ENCODE measurements at places on chromosomes 2 and 18.

DNA sequence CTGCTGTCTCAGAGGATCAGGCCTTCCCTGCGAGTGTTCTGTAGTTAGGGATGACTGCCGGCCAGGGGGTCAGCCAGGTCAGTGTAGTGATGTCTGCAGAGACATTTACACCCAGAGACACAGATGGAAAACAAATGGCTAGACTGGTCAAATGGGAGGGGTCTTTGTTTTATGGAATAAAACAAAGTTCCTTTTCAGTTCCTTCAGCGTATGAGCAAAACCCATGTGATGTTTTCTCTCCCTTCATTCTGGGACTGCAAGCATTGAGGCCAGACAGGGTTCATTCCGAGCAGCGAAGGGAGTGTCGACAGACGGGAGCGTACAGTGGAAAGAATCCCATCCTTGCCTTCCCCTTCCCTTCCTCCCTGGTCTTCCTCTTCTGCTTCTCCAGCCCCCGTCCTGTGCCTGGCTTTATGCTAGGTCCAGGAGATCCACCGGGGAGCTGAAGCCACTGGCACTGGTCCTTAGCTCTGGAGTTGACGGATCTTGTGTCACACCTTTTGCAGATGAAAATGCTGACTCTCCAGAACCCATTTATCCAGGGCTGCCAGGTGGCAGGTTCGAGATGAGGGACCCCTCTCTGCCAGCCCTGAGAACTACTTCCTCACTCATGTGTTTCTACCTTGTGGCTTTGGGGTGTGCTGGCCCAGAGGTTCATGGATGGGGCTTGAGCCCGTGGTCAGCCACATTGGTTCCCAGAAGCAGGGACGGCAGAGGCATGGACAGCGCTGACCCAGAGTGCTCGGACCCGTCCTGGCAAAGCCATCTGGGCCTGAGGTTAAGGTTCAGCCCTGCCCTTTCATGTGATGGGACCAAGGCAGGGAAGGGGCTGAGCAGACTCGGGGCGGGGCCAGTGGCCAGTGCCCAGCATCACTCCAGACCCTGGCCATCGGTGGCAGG is 24.2 kb downstream of the ITGB1BP1 start:
- DNase-seq: no peak

DNA sequence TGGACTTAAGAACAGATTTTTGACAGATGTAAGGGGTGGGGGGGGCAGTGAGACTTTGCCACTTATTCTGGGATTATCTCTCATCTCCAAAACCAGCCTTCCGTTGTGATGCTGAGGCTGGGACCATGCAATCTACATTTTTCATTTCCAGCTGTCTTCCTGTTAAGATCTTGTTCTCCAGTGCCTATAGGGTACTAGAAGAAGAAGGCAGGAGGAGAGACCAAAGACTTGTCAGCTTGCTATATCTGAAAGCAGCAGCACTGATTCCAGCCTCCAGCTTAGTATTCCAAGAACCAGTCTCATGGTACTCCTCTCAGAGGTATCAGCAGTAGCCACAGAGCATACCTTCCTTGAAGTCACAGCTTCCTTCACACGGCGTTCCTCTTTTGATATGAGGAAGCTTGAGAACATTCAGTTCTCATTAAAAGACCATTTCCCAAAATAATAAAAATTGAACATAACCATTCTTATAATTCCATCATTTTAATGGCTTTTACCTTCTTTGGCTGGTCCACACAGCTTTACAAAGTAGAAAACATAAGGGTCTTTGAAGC is 49.8 kb downstream of the USP34 start:
- no peak for DNase-seq

DNA sequence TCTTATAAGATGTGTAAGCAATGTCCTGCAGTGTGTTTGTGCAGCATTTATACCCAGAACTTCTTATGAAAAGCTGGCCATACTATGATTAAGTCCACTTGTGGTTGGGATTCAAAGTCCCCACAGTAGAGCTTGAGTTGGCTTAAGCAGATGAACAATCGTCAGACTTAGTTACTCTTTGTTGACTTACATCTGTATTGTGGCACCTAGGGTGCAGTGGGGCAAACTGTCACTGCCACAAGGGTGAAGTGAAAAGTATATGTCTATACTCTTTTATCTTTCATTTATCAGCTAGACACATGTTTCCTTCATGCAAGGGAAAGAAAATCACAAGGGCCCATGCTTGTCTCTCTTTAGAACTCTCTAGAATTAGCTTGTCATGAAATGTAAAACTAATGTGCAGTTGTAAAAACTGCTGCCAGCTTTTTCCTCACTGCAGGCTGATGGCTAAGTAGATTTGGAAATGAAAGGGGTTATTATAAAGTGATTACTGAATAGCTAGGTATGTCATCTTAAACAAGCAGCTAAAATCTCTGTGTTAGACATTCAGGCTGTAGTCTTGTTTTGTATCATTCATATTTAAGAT is 474.5 kb downstream of the PTPRM start:
- no peak for DNase-seq

- DNase-seq: no peak
Measured at GRCh38 chr2:8796878-8797550, 40.4 kb downstream of the KIDINS220 start.

DNA sequence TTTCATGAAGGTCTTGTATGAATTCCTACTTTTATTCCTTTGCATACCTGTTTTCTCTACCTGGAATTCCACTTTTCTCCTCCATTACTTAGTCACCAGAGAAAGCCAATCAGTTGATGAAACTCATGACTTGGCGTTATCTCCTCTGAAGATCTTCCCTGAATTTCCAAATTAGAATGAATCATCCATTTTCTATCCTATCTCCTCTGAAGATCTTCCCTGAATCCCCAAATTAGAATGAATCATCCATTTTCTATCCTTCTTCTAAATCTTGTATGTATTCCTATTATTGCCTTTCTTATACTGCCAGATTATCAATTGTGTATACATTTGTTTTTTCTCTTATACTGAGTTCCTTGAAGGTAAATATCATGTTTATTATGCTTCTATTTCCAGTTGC is 440.4 kb downstream of the CCDC85A start:
- no peak for DNase-seq

DNA sequence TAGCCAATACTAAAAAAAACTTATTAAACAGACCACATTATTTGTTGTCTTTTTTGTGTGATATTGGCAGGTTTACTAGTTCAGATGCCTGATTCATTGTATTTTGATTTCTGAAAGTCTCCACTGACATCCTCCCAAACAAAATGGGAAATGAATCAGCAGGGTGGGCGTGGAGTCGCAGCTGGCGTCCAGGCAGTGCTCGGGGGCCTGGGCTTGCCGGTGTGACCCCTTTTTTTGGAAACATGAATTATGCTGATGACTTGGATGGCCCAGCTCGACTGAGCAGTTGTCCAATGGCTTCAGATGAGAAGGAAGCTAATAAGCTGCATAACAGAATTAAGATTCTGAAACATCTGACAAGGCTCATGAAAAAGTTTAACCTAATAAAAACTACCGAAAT is 1.7 kb upstream of the KCNG2 start:
- no peak for DNase-seq
